Memory B cell (primary cell): ENCODE measurements at places on chromosomes 2 and 18.

DNA sequence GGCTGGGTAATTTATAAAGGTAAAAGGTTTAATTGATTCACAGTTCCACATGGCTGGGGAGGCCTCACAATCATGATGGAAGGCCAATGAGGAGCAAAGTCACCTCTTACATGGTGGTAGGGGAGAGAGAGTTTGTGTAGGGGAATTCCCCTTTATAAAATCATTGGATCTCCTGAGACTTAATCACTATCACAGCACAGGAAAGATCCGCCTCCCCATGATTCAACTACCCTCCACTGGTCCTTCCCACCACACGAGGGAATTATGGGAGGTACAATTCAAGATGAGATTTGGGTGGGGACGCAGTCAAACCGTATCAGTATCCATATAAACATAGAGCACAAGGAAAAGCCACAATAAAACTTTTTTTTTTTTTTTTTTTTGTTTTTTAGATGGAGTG is 172.6 kb upstream of the PIEZO2 start:
- H3K4me1 ChIP-seq: no peaks in the 10 kb centered on the region
- H3K36me3 ChIP-seq: no peaks in the 10 kb centered on the region
- H3K27ac ChIP-seq: no peak overlapping the region

GRCh38 chr2:135066710-135067109 is 14.6 kb downstream of the RAB3GAP1 start:
- H3K27me3 ChIP-seq: no peaks in the 10 kb centered on the region
- no peak overlapping the region for H3K27ac ChIP-seq
- peaks cover 26% of the 10 kb centered on the region for H3K36me3 ChIP-seq

GRCh38 chr2:12641441-12641840 is 75.3 kb upstream of the TRIB2 start:
- peaks cover 7% of the 10 kb centered on the region for H3K27me3 ChIP-seq
- no peak for DNase-seq
- H3K4me1 ChIP-seq: no peaks in the 10 kb centered on the region
- peaks cover 3% of the 10 kb centered on the region for H3K36me3 ChIP-seq

DNA sequence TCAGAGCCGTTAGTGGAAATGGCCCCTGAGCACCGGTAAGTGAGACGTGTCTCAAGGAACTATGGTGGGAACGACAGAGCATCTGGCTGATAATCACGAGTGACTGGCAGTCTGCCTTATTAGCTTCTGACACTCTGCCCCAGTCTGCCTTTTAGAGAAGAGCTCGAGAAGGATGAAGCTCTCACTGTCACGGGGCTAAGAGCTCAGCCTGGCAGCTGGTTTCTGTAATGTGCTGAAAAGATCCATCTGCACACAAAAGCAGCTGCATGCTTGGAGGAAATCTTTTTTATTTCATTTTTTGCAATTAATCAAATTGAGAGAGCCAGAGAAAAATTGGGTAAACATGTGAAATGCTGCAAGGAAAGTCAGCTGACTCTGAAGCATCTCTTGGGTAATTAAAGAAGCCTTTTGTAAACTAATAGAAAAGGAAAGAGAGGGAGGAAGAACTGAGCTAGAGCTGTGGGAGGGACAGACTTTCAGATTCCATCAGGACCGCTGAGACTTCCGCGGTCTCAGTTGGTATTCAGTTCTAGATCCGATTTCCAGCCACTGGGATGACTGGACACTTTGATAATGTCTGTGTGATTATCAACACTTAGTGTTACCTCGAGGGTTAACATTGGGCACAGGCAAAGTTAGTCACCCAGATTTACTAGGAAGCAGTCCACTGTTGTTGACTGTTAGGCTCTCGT is 24.4 kb downstream of the MBP start:
- no peaks in the 10 kb centered on the region for H3K27me3 ChIP-seq
- no peak for DNase-seq
- H3K27ac ChIP-seq: peak overlapping the region; percentile 87
- peak overlapping the region; percentile 41 for H3K4me3 ChIP-seq

DNA sequence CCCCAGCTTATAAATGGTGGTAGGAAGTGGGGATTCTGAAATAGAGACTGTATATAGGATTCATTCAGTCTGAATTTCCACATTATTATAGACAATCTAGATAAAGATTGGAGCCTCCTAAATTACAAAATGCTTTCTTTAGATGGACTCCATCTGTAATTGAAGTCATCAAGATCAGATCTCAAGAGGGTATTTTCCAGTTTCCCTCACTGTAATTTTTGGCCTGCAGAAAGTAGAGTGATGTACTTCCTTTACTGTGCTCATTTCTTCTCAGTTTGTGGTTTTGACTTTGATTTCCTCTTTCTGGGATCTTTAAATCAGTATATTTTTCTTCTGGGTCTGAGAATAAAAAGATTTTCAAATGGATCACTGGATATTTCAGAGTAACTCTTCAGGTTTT is 7.2 kb downstream of the BABAM2 start:
- H3K27ac ChIP-seq: peak overlapping the region; percentile 85
- peaks cover 30% of the 10 kb centered on the region for H3K36me3 ChIP-seq
- H3K27me3 ChIP-seq: no peaks in the 10 kb centered on the region
- H3K4me3 ChIP-seq: no peak overlapping the region
- peaks cover 20% of the 10 kb centered on the region for H3K4me1 ChIP-seq

DNA sequence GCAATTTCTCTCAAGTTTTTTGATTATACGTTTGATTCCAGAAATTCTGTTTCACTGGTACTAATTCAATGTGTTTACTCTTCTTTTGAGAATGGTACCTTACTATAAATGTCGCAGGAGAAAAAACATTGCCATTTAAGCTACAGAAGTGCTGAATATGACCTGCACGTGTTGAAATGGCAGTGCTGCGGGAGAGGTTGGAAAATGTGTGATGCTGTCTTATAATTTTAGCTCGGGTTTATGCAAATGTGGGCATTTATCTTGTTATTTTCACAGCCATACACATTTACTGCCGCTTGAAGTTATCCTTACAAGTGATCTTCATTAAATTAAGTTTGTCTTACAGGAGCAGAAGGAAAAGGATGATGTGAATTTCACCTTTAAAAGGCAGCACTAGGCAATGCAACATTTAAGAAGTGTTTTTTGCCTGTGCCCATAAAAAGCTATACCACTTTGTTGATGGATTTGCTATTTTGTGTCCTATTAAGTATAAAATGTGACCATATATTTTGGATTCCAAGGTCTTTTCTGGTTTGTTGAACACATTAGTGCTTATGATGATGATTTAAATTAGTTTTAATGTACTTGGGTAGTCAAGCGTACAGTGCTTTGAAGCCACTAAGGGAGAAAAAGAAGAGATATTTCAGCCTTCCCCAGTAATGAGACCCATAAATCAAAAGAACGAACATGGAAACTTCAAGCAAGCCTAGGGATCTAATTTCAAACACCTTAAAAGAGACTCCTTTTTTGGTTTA is 112.1 kb downstream of the LTBP1 start:
- H3K27ac ChIP-seq: no peak overlapping the region
- no peaks in the 10 kb centered on the region for H3K36me3 ChIP-seq
- H3K27me3 ChIP-seq: peaks cover 7% of the 10 kb centered on the region

DNA sequence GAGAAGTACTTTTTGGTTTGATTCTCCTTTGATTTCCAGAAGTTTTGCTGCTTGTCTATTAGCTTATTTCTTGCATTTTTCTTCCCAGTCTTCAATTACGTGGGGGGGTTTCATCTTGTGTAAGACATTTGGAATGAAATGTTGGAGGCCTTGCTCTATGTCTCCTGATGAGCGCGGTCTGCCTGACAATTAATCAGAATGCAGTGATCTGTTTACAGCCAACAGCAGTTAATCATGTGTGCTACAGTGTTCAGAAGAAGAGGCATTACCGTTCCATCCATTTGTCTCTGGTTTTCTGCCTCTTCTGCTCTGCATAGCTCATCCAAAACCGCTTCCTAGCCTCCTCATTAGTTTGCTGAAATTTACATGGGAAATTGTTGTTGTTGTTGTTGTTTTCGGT is 134.4 kb upstream of the ST6GAL2 start:
- H3K36me3 ChIP-seq: no peaks in the 10 kb centered on the region
- no peak overlapping the region for H3K4me3 ChIP-seq
- no peak overlapping the region for H3K27ac ChIP-seq
- no peaks in the 10 kb centered on the region for H3K4me1 ChIP-seq
- H3K27me3 ChIP-seq: no peaks in the 10 kb centered on the region

- no peaks in the 10 kb centered on the region for H3K27me3 ChIP-seq
- no peak for DNase-seq
- H3K4me1 ChIP-seq: no peaks in the 10 kb centered on the region
- H3K36me3 ChIP-seq: no peaks in the 10 kb centered on the region
- no peak overlapping the region for H3K27ac ChIP-seq
Measured at GRCh38 chr18:66473882-66474281, 130.0 kb downstream of the CDH19 start.

DNA sequence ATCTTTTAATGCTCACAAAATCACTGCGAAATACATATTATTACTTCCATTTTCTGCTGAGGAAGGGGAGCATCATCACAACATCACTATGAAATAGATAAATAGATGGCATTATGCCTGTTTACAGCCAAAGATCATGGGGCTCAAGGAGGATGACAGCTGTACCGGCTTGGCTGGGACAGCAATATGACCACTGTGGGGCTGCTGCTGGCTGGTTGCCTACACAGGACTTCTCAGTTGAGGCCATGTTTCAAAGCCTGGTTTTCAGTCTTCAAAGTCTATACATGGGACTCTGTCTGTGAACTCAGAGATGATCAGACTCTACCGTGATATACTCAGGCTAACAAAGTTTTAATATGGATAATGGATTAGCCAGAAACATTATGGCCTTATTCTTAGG is 58.7 kb downstream of the SPATS2L start:
- no peaks in the 10 kb centered on the region for H3K4me1 ChIP-seq
- H3K27ac ChIP-seq: no peak overlapping the region
- H3K36me3 ChIP-seq: peaks cover 2% of the 10 kb centered on the region
- H3K4me3 ChIP-seq: no peak overlapping the region
- no peak for DNase-seq

DNA sequence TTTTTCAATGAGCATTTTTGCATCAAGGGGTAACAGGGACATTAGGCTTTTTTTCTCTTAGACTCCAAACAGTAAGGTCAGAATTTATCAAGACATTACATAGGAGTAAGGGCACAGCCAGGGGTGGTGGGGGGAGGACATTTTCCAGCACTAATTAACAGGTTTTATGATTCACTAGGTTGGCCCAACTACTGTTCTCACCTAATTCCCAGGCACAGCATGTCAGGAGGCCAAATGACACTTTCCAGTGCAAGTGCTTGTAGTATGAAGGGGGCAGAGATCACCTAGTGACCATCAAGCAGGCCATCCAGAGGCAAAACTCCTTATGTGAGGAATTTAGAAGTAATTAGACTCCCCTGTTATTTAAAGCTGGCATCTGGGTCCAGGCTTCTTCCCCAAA is 3.9 kb upstream of the MBD2 start:
- peaks cover 3% of the 10 kb centered on the region for H3K4me1 ChIP-seq
- no peak for DNase-seq

DNA sequence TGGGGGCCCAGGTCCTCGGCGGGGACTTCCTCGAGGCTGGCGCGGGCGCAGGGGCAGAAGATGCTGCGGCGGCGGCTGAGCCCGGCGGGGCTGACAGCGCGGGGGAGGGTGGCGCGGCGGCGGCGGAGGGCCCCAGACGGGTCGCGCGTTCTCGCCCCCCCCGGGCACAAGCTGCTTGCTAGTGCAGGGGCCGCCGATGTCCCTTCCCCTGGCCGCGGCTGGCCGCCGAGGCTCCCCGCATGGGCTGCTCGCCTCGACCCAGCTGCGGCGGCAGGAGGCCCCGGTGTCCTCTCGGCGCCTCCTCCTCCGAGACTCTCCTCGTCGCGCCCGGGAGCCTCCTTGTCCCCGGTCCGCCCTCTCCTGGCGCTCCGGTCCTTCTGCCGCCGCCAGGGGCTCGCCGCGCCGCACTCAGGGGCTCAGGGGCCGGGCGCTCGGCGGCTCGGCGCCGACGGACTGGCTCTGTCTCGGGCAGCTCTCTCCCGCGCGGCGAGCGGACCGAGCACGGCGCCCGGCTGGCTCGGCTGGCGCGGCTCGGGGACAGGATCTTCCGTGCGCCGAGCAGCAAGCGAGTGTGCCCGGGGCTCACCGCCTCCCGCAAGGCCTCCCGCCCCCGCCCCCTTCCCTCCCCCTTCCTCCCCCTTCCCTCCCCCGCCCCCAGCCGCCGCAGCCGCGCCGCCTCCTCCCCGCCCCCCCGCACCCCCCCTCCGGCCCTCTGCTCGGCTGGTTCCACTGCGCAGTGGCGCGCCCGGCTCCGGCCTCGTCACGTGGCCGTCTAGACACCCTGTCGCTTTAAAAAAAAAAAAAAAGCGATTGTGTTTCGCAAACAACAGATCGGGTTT is 902 bp upstream of the SMAD7 start:
- DNase-seq: peak; percentile 79
- H3K27ac ChIP-seq: peak overlapping the region; percentile 98
- no peaks in the 10 kb centered on the region for H3K36me3 ChIP-seq
- H3K4me3 ChIP-seq: peak overlapping the region; percentile 97

DNA sequence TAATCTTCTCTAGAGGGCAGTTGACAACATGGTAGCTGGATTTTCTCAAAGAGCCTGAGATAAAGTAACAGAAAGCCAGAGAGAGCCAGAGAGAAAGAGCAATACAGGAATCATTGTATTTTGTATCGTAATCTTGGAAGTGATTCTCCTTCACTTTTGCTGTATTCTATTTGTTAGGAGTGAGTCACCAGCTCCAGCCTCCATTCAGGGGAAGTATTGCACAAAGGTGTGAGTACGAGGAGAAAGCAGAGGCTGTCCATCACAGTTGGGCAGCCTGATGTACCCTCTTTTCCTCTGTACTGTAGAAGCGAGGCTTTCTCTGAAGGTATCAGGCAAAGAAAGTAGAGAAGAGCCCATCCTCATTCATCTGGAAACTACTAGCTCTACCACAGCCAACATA is 176.8 kb downstream of the KCNS3 start:
- no peak overlapping the region for H3K4me3 ChIP-seq
- DNase-seq: no peak
- no peaks in the 10 kb centered on the region for H3K4me1 ChIP-seq
- no peaks in the 10 kb centered on the region for H3K36me3 ChIP-seq
- H3K27ac ChIP-seq: no peak overlapping the region

GRCh38 chr2:197707316-197708213 is 2.4 kb downstream of the MARS2 start:
- no peak for DNase-seq
- H3K27ac ChIP-seq: no peak overlapping the region
- peaks cover 41% of the 10 kb centered on the region for H3K4me1 ChIP-seq
- H3K36me3 ChIP-seq: peaks cover 13% of the 10 kb centered on the region
- H3K4me3 ChIP-seq: peak overlapping the region; percentile 90
- peaks cover 1% of the 10 kb centered on the region for H3K27me3 ChIP-seq

DNA sequence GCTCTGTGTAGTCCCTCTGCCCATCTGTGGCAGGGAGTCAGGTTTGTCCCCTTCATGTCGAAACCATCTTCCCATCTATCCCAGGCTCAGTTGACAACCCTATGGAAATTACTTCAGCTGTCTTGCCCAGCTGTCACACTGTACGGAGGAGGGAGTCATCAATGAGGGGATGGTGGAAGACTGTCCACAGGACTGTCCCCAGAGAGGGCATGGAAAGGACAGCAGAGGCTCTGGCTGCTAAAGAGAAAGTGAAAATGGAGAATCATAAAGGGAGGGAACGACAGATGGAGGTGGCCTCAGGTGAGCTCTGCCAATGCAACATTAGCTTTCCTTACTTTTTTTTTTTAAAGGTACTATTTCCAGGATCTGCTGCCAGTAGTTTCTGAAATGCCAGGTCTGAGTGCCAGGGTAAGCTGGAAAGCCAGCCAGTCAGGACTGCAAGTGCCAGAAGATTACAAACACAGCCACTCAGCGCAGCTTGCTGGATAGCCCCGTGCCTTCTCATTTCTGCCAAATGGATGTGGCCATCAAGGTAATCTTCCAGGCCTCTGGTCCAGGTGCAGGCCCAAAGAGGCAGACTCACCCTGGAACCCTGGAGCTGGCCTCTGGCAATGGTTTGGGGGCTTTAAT is 192.8 kb downstream of the AGPS start:
- no peak overlapping the region for H3K27ac ChIP-seq
- H3K4me3 ChIP-seq: no peak overlapping the region
